ENCODE measurements at places on chromosomes 11 and 22. TPM values are rescaled to one million over a fixed set of nuclear protein-coding genes. Genes with fewer than 3 reads are reported as not detected.

Gene TENM4
- not detected for total RNA-seq

Gene LYVE1
- total RNA-seq: not detected

Gene SLC25A18
- total RNA-seq: not detected

Gene CFAP300
- not detected for total RNA-seq

Gene DHCR7
- total RNA-seq: 65.1 TPM

All from activated naive CD4-positive, alpha-beta T cell treated with anti-CD3 and anti-CD28 coated beads, Interleukin-2, amount 10 ng/mL, durations not matched to agents 5 hours and 36 hours (primary cell).